ENCODE measurements at places on chromosomes 2 and 18.

GRCh38 chr2:153235516-153235915 lies 243.0 kb downstream of the RPRM start:
- no peak for DNase-seq

GRCh38 chr2:202760848-202761247 lies 110.7 kb downstream of the ICA1L start:
- DNase-seq: no peak

DNA sequence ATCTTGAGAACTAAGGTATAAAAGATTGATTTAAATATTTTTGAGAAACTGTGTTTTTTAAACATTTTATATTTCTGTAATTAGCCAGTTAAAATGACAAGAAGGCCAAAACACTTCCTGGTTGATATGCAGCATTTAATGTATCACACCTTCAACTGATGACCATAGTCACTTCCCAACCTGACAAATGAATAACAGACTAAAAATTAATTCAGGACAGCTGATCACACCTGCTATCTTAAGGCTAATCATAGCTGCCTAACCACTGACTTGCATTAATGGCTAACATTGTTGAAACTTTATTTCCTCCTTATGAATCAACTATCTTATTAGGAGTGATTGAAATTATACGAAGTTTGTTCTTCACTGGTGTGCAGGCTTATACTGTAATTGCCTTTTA lies 125.8 kb upstream of the MSTN start:
- DNase-seq: no peak

DNA sequence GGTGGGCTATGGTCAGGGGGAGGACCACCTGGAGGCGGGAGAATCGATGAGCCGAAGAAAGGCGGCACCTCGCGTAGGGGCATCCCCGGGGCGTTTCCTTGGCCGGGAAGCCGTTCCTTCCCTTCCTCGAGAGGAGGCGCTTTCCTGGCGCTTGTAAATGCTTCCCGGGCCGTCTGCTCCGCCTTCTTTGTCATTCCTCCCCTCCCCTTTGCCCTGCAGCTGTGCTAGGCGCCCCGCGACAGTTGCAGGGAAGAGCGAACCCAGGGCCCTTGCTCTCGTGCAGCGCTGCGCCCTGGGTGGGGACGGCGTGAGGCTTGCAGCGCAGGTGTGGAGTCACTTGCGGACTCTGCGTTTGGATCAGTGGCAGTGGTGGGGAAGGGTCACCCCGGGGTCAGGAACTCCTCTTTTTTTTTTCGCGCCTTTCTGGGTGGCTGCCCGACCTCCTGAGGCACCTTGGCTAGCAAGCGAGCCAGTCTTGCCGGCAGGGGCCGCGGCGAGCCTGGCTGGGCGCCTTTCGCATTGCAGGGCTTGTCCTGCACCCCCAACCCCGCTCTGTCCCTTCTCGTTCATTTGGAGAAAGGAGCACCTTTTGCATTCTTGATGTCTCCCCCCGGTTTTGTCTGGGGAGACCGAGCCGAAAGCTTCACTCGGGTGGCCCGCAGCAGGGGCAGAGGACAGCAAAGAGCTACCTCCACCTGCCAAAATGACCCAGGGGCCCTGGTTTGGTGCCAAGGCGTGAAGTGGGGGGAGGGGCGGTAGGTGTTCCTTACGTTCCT lies 858 bp downstream of the KCNS3 start:
- no peak for DNase-seq

DNA sequence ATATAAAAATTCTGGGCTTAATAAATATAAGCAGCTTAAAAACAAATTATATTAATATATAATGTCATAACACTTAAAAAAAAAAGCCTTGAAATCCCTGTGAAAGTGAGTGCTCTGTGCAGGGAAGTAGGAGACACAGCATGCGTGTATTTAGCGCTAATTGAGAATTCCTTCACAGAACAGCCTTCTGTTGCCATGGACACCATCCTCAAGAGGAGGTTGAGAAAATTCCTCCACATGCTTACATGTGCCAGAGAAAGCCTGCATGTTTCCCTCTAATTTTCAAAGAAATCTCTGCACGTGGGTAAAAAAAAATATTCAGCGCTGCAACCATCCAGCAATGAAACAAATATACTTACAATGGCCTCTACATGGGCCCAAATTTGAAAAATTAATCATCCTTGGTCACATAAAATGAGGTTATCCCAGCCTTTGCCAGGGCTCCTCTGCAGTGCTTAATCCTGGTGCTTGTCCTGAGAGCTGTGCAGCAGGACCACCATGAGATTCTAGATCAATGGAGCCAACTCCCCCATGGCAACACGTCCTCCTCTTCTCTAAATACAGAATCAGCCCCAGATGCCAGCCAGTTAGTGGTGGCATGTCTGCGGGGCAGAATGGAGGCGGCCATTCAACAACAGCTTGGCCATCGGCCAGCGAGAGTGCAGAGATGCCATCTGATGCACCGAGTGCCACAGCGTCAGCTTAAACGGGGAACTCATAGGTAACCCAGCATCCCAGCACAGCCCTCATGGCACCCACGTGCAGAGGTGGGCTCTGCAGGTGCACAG lies 228.0 kb downstream of the MYT1L start:
- DNase-seq: no peak

DNA sequence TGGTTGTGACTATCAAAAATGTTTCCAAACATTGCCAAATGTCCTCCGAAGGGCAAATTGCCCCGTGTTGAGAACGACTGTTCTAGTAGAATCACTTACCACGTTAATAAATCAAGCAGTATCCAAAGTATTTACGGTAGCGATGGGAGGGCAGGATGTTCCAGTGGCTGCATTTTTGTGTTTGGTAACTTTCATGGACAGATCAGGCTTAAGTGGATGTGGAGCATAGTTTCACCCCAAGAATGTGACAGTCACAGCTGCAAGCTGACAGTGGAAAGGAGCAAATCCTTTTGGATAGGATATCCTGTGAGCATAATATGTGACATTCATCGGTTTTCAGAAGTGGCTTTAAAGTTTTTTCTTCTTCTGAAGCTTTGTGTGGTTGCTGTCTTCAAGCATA lies 46.3 kb upstream of the DARS1 start:
- DNase-seq: no peak

- DNase-seq: peak; percentile 40
Measured at GRCh38 chr18:13577091-13577697, 149.2 kb downstream of the FAM210A start.

DNA sequence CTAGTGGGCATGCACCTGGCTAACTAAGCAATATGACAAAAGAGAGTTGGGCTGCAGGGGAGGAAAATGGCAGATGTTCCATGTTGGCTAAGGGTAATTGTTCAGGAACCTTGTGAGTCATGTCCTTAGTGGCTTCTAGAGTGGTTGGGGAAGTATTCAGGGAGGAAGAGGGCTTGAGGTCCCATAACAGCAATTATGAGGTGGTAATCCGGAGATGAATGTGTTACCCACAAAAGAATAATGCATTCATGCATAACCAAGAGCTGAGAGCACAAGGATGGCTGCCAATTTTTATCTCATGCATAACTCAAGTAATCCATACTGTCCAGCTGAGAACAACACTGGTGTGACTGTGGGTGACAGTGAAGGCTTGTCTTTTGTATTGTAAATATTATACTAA lies 42.9 kb downstream of the TMEFF2 start:
- DNase-seq: no peak

DNA sequence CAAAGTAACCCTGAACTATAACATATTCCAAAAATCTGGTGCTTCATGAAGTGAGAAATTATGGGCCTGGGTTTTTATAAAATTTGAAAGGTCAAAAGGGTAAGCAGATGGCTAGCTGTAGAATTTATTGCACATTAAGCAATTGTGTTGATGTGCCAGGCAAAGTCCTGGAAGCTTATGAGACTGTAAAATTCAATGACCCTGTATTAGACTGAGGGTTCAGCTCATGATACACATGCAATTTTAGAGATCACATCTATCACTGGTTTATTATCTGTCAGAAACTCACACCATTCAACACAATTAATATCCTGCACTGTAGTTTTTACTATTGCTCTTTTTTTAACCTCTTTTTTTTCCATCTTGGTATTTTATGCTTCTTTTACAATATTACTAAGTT lies 1162.6 kb upstream of the SLC39A10 start:
- no peak for DNase-seq

GRCh38 chr2:132387126-132387525 lies 29.5 kb upstream of the GPR39 start:
- no peak for DNase-seq

GRCh38 chr2:239496700-239497099 lies 95.9 kb upstream of the HDAC4 start:
- DNase-seq: no peak

- no peak for DNase-seq
Measured at GRCh38 chr2:222017252-222017850, 281.4 kb downstream of the PAX3 start.

DNA sequence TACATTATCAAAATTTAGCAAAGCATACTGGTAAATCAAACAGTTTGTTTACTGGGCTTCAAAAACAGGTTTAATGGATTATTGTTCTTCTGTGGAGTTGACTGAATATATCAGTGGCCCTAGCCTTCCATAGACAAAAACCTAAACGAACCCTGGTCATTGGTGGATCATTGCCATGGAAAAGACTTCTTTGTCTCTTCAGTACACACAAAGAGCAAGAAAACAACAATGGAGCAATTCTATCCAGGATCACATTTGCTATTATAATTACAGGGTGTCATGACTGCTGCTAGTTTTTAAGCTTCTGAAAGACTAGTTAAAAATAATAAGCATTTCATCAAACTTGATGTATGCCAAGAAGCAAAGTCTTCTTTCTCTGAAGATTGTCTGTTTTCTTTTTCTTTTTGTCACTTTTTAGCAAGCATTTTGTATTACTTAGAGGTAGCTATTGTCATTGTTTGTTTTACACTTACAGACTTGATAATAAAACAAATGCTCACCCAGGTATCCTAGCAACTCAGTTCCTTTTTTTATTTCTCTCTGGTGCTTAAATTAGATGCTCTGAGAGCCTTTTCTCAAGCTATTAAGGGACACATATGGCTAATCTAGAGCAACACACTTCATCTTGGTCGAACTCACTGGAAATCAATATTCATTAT lies 1228.7 kb upstream of the DDX18 start:
- DNase-seq: no peak

GRCh38 chr2:19882286-19882685 lies 19.5 kb downstream of the TTC32 start:
- no peak for DNase-seq

DNA sequence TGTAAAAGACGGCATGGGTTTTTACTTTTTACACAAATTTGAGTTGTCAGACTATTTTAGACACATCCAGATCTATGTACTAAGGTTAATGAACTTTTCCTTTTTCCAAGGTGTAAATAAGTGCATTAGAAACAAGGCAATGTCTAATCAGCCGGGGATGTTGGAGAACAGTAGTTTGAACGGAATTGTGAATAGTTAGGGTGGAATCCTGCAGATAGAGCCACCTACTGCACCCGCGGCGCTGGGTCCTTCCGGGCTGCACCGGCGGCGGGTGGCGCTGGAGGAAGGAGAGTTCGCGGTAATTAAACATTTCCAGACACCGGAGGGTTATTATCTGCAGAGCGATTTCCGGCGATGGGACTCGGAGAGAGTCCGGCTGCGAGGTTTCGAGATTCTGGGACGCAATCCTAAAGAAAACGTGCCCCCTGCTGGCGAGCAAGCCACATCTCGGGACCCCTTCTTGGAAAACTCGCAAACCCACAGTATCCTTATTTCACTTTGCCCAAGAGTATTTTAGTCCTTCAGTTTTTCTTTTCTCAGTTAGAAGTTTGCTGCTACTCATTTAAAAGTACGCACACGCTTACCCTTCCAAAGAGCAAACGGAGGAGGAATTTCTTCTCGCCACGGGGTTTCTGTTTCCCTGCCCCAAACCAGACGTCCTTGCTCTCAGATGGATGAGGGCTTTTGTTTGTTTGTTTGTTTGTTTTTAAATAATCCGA lies 4.5 kb upstream of the OSR1 start:
- peak; percentile 36 for DNase-seq

- DNase-seq: no peak
Measured at GRCh38 chr2:137960223-137960622, 4.0 kb upstream of the HNMT start.

DNA sequence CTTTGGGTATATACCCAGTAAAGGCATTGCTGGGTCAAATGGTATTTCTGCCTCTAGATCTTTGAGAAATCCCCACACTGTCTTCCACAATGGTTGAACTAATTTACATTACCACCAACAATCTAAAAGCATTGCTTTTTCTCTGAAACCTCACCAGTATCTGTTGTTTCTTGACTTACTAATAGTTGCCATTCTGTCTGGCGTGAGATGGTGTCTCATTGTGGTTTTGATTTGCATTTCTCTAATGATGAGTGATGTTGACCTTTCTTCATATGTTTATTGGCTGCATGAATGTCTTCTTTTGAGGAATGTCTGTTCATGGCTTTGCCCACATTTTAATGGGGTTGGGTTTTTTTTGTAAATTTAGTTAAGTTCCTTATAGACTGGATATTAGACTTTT lies 382.6 kb upstream of the ZNF804A start:
- no peak for DNase-seq

DNA sequence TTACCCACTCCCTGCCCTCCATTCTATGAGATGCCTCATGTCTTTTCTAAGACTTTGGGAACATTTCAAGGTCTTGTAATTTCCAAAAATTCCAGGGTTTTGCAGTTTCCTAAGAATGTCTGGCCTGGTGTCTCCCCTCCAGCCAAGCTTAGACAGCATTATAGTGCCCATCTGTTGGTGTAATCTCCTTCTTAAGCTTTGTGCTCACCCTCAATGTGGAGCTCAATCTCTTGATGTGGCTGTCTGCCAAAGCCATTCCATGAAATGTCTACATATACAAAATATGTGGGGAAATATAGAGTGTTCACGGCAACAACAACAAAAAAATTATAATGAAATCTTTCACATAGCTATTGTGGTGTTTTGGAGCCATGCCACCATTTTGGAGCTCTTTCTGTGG lies 558.4 kb downstream of the PIK3C3 start:
- DNase-seq: no peak

- no peak for DNase-seq
Measured at GRCh38 chr2:240439698-240440151, 4.3 kb downstream of the GPC1 start.

GRCh38 chr2:57434441-57434840 lies 612.2 kb upstream of the VRK2 start:
- no peak for DNase-seq

GRCh38 chr2:70006447-70006784 lies 45.0 kb upstream of the ASPRV1 start:
- no peak for DNase-seq
